Stimulated activated CD4-positive, alpha-beta T cell treated with anti-CD3 and anti-CD28 coated beads, Interleukin-1b, Interleukin-23, amount 100 ng/mL, for 1 hour (primary cell): ENCODE measurements at places on chromosomes 2 and 18.

DNA sequence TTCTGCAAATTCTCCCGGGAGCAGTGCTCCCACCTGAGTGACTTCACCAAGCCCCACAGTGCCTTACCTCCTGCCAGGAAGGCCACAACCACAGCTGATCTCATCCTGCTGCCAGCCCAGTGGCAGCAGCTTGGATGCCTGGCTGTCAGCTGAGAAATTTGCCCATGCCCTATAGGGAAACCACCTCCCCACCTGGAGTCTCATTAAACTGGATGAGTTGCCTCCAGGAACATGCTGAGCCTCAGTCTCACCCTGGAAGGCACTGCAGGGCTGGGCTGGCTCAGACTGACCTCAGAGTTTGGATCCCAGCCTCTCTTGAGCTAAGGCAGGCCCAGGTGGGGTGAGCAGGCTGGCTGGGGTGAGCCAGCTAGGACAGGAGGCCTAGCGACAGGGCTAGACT, 23.3 kb downstream of the REEP1 start:
- DNase-seq = no peak

DNA sequence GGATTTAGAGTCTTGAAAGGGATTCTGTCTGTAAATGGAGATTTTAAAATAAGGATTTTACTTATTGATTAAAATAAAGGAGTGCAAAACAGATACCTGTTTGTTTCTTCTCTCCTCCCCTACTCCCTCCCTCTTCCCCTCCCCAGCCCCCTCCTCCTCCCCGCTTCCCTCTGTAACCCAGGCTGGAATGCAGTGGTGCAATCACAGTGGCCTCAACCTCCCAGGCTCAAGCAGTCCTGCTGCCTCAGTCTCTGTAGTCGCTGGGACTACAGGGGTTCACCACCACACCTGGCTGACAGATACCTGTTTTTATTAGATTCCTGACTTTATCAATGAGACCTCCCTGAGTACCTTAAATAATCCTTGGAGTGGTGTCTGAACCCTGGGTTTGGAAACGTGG, 57.1 kb downstream of the OXER1 start:
- DNase-seq = no peak

DNA sequence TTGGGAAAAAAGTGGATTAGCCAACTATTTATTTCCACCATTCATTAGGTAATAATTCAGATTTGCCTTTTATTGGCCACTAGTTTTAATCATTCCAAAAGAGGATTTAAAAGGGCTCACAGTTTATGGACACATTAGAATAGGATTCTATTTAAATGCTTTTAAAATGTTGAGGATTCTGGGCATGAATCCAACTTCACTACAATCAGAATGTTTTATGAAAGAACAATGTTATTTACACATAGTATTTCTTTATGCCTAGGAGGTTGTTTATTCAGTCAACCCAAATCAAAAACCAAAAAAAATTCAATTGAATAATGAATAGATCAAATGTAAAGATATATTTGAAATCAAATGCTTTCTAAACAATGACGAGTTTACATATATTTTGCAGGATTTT, 232.2 kb downstream of the GULP1 start:
- no peak for DNase-seq

DNA sequence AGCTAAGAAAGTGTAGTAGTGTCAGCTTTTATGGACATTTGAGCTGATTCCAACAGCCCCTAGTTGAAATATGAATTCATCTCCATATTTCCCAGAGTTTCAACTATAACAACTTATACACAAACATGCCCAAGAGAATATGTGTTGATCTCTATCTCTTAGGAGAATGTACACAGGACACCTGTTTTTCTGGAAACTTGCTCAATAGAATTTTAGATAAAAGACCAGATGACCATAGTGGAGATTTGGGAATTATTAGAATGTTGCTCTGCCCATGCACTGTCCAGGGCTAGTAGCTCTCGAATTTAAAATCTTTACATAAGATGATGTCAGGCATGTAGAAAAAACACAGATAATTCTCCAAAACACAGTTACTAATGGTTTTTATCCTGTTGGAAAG, 162.3 kb upstream of the VRK2 start:
- no peak for DNase-seq

- no peak for DNase-seq
Measured at GRCh38 chr2:21821672-21822227, 698.0 kb downstream of the TDRD15 start.

DNA sequence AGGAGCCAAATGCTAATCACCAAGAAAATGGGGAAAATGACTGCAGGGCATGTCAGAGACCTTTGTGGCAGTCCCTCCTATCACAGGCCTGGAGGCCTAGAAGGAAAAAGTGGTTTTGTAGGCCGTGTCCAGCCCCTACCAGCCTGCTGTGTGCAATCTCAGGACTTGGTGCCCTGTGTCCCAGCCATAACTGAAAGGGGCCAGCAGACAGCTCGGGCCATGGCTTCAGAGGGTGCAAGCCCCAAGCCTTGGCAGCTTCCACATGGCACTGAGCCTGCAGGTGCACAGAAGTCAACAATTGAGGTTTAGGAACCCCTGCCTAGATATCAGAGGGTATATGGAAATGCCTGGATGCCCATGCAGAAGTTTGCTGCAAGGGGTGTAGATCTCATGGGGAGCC, 391.2 kb upstream of the FSIP2 start:
- DNase-seq = no peak

DNA sequence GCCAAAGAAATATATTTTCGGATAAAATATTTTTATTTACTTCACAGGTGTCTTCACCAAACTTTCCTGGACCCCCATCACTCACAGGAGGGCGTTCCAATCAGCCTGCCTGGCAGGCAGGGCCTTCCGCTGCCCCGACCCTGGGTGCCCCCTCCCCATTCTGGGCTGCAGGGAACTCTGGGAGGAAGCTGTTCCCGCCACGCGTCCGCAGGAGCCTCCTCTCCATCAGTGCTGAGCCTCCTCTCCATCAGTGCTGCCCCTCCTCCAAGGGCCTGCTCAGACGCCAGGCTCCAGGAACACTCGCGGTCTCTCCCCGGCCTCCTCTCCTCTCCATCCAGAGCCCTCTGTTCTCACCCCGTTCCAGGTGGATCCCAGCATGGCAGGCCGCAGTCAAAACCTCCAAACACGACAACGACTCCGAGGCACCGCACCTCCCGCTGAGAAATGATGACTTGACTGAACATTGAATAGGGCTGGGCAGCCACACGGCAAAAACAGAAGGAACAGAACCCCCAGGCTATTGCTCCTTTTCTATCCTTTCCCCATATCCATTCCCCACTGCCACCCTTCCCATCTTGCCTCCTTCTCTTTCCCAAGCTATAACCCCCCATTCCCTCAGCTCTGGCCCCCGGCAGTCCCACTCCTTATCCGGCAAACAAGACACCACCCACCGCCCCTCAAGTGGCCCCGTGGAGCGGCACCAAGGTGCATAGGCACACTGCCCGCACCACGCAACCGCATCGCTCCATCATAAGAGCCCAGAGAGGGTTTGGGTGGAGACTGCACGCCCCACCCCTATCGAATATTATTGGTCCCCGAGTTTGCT, 268.6 kb upstream of the RAB6C start:
- DNase-seq = no peak

- DNase-seq = no peak
Measured at GRCh38 chr2:25286025-25286400, 55.7 kb downstream of the DNMT3A start.

GRCh38 chr18:64333584-64333983, 184.7 kb upstream of the LINC00305 start:
- no peak for DNase-seq

DNA sequence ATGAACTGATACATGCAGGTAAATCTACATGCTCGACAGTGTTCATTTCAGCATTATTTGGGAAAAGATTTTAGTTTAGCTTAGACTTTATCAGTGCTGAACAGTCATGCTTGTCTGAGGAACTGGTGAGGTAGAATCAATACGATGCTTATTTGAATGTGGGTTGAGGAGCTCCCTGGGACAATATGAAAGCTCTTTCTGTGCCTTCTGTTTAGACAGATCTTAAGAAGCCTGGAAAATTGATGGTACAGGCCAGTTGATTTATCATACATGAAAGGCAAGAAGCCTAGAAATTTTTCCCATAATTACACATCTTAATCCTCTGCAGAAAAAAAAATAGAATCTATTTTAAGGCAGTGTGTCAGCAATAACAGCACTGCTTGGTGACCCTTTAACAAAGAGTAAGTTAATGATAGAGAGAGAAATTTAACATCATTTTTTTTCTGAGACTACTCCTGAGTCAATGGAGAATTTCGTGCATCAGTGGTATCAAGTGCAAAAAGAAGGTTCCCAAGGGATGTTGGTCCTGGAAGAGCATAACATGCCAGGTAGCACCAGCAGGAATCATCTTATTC, 252.2 kb upstream of the CDH20 start:
- no peak for DNase-seq

GRCh38 chr2:20371323-20372025, 20.8 kb upstream of the PUM2 start:
- no peak for DNase-seq

DNA sequence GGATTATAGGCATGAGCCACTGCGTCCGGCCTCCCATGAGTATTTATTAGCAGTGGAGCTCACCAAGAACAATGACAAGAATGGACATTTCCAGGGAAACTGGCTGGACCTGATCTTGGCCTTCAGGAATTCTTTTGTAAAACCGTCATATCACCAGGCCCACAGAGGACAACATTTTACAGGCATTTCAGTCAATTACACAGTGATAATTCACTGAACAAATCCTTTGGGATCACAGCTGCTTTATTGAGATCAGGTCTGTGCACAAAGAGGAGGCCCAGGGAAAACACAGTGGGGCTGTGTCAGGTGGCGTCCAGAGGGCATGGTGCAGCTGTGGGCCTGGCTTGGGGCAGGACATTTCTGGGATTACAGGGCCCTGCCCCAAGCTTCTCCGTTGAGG, 30.1 kb upstream of the GTF2A1L start:
- DNase-seq = no peak

GRCh38 chr2:144509879-144510221, 10.1 kb downstream of the ZEB2 start:
- no peak for DNase-seq

GRCh38 chr18:6677086-6677485, 52.4 kb upstream of the ARHGAP28 start:
- no peak for DNase-seq

DNA sequence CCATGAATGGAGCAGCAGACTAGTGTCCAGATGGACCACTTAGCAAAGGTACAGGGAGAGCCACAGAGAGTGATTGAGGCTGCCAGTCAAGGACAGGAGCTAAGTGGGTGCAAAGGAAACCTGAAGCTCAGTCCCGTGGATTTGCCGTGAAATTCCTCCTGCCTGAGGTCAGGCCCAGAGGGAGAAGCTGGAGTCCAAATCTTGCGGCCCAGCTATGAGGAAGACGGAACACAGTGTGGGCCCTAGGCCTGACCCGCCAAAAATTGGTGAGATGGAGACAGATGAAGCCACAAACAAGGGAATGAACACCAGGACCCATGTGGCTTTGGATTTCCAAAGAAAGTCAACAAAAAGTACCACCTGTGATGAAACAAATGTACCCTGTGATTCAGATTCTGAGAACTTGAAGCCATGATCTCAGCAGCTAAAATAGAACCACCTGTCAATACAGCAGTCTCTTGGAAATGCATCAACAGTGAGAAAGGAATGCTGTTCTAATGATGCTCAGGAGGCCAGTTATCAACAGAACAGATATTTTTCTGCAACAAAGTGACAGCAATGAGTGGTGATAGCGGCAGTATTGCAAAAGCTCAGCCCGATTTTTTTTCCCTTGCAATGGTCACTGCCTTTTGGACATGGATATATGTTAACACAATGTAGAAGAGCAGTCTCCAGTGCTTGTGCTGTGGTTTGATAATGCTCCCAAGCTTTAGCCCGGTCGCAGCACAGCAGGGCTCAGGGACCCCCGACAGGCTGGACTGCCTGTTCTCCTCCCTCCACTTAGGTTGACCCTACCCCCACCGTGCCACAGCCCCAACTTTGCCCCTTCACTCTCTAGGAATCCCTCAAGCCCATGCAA, 10.7 kb downstream of the COL6A3 start:
- no peak for DNase-seq

- no peak for DNase-seq
Measured at GRCh38 chr2:81328968-81329367, 1024.4 kb upstream of the LRRTM1 start.

GRCh38 chr2:26740890-26741302, 23.2 kb upstream of the SLC35F6 start:
- DNase-seq = no peak

- DNase-seq = no peak
Measured at GRCh38 chr2:230903231-230904150, 21.6 kb downstream of the GPR55 start.

- DNase-seq = no peak
Measured at GRCh38 chr2:100934504-100935371, 67.4 kb upstream of the RPL31 start.

- no peak for DNase-seq
Measured at GRCh38 chr18:46415532-46416252, 241.3 kb downstream of the LOXHD1 start.

GRCh38 chr18:41150316-41150715, 804.7 kb upstream of the PIK3C3 start:
- DNase-seq = no peak

- no peak for DNase-seq
Measured at GRCh38 chr2:177024765-177025164, 187.8 kb upstream of the HNRNPA3 start.

DNA sequence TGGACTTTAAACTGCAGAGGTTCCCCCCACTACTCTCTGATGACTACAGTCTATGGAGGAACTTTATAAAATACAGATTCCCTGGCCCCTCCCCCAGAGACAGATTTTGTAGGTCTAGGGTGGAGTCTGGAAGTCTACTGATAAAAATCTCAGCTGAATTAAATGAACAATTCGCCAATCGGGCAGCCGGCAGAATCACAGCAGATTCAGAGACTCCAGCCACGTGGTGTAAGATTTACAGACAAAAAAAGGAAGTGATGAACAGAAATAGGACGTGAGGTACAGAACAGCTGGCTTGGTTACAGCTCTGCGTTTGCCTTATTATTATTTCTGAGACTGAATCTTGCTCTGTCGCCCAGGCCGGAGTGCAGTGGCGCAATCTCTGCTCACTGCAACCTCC, 21.4 kb upstream of the MTA3 start:
- DNase-seq = no peak

- DNase-seq = no peak
Measured at GRCh38 chr2:181992776-181993175, 7.1 kb downstream of the PPP1R1C start.

GRCh38 chr18:2515171-2515787, 56.0 kb downstream of the METTL4 start:
- no peak for DNase-seq

GRCh38 chr2:108868911-108869310, 82.3 kb downstream of the CCDC138 start:
- DNase-seq = no peak
